ENCODE measurements at places on chromosomes 6 and 20. TPM values are rescaled to one million over a fixed set of nuclear protein-coding genes. Genes with fewer than 3 reads are reported as not detected.

DNA sequence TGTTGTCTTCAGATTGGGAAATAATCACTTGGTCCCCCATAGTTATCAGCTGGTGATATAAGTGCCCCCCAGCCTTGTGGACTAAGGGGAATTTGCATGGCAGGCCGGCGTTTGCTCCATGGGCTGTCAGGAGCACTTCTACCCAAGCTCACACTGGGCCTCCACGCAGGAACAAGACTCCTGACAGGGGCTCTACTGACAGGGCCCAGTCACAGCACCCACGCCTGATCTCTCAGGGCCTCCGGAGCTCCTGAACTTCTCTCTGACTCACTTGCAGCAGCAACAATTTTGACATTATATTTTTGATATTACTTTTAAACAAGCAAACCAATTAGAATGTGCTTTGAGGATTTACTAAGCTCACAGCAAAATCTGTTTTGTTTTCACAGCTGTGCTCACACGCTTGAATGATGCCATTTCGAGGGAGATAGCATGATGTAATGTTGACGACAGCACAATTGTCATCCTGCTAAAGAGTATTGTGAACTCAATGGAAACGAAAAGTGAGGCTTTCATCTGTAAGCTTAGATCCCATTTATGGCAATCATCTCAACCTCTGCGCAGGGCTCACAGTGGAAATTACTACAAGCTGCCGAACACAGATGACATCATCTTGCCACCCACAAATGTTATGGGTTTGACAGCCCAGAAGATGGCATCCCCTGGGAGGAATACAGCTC is 28.7 kb upstream of the TXNDC5 start:
- H3K27ac ChIP-seq, result no peak overlapping the region
- H3K36me3 ChIP-seq, result no peaks in the 10 kb centered on the region
- H3K4me1 ChIP-seq, result no peaks in the 10 kb centered on the region
- no peak overlapping the region for H3K4me3 ChIP-seq

DNA sequence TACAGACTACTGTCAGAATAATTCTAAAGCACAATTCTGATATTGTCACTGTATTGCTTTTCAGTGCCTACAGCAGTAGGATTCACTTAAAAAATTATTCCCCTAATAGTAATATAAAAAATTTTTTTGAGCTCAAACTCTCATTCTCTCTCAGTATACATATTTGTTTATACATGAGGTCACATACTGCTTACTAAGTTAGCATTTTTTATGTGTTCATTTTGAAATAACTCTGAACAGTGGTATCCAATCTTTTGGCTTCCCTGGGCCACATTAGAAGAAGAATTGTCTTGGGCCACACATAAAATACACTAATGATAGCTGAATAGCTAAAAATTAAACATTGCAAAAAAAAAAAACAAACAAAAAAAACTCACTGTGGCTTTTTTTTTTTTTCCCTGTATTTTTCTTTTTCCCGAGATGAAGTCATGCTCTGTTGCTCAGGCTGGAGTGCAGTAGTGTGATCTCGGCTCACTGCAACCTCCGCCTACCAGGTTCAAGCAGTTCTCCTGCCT is 38.6 kb downstream of the ASXL1 start:
- H3K4me1 ChIP-seq, result no peaks in the 10 kb centered on the region
- peaks cover 8% of the 10 kb centered on the region for H3K36me3 ChIP-seq
- no peaks in the 10 kb centered on the region for H3K27me3 ChIP-seq
- no peak overlapping the region for H3K4me3 ChIP-seq

DNA sequence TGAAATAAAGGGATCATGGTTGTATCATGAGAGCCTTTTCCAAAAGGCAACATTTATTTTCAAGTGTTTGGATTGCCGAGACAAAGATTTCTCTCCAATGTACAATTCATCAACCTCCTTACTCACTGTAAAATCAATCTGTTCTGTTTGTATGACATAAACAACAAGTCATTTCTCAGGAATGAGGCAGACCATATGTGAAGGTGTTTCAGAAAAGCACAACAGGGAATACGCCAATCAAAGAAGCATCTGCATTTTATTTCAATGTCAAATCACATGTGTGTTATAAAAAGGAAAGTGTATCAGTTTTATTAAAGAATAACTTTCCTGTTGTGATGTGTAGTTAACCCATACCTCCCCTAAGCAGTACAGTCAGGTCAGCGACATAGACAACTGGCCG is 653.7 kb downstream of the TFAP2A start:
- H3K36me3 ChIP-seq, result no peaks in the 10 kb centered on the region
- H3K27me3 ChIP-seq, result peaks cover 21% of the 10 kb centered on the region
- no peak overlapping the region for H3K4me3 ChIP-seq
- H3K27ac ChIP-seq, result no peak overlapping the region

DNA sequence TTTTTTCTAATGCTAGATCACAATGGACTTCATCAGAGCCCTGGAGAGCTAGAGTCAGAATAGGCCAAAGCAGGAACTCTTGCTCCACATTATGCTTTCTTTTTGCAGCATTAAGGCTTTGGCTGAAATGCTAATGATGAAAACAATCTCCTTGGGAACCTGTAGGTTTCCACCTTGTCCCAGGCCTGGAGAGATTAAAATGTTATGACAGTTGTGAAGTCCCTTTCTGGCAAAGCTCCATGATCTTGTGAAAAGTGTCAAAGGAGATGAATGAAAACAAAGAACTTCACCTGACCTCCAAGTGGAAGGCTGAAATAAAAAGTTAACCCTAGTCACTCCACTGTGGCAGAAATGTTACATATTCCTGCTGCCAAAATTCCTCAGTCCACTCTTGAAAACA is 64.0 kb upstream of the LRRC1 start:
- no peak overlapping the region for H3K27ac ChIP-seq
- H3K36me3 ChIP-seq, result no peaks in the 10 kb centered on the region
- H3K4me3 ChIP-seq, result no peak overlapping the region
- DNase-seq, result no peak
- no peaks in the 10 kb centered on the region for H3K27me3 ChIP-seq
- H3K4me1 ChIP-seq, result peaks cover 23% of the 10 kb centered on the region

GRCh38 chr20:57899554-57899953 is 189.7 kb upstream of the PMEPA1 start:
- no peak overlapping the region for H3K4me3 ChIP-seq
- peaks cover 24% of the 10 kb centered on the region for H3K4me1 ChIP-seq
- no peak for DNase-seq
- H3K27me3 ChIP-seq, result no peaks in the 10 kb centered on the region

GRCh38 chr6:155177363-155177961 is 86.4 kb upstream of the CLDN20 start:
- no peak overlapping the region for H3K27ac ChIP-seq
- H3K36me3 ChIP-seq, result no peaks in the 10 kb centered on the region
- no peaks in the 10 kb centered on the region for H3K27me3 ChIP-seq
- 0 out of 2 replicates have a peak, but pooled peaks cover 4% of the 10 kb centered on the region for H3K4me1 ChIP-seq
- peak; percentile 83 for DNase-seq
- no peak overlapping the region for H3K4me3 ChIP-seq

GRCh38 chr20:24584538-24585356 is 115.3 kb downstream of the SYNDIG1 start:
- H3K4me3 ChIP-seq, result no peak overlapping the region
- H3K27me3 ChIP-seq, result peaks cover 94% of the 10 kb centered on the region
- no peak overlapping the region for H3K27ac ChIP-seq
- peak; percentile 34 for DNase-seq
- H3K4me1 ChIP-seq, result no peaks in the 10 kb centered on the region

DNA sequence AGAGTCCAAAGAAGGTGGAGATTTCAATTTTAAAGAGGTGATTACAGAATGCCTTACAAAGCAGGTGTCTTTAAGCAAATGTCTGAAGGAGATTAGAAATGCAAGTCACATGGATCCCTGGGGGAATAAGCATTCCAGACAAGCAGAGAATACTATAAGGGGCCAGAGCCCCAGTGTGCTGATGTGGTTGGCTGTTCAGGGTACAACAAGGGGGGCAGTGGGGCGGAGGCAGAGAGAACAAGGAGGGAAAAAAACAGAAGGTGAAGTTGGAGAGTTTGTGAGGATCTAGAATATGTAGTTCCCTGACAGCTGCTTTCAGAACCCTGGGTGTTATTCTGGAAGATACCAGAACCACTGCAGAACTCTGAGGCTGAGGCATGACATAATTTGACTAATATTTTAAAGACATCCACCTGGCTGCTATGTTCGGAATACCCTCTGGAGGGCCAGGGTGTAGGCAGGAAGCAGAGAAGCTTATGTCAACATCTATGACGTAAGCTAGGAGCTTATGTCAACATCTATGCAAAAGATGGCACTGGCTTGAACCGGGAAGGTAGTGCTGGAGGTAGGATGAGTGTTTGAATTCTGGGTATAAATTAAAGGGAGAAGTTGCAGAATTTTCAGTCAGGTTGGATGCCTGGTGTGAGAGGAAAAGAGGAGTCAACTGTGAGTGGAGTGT is 276.3 kb upstream of the AGPAT4 start:
- no peaks in the 10 kb centered on the region for H3K4me1 ChIP-seq
- no peak overlapping the region for H3K27ac ChIP-seq
- peaks cover 28% of the 10 kb centered on the region for H3K27me3 ChIP-seq

- H3K4me1 ChIP-seq, result peaks cover 34% of the 10 kb centered on the region
- no peaks in the 10 kb centered on the region for H3K27me3 ChIP-seq
- H3K36me3 ChIP-seq, result no peaks in the 10 kb centered on the region
- DNase-seq, result peak; percentile 78
- peak overlapping the region; percentile 9 for H3K4me3 ChIP-seq
- H3K27ac ChIP-seq, result peak overlapping the region; percentile 12
Observed at GRCh38 chr20:24118441-24119175, 130.0 kb upstream of the GGTLC1 start.

GRCh38 chr6:130075879-130076460 is 57.6 kb downstream of the L3MBTL3 start:
- no peaks in the 10 kb centered on the region for H3K4me1 ChIP-seq
- no peak overlapping the region for H3K27ac ChIP-seq
- H3K4me3 ChIP-seq, result no peak overlapping the region
- no peaks in the 10 kb centered on the region for H3K36me3 ChIP-seq

GRCh38 chr20:60658681-60659080 is 593.4 kb upstream of the CDH4 start:
- no peak overlapping the region for H3K27ac ChIP-seq
- no peaks in the 10 kb centered on the region for H3K4me1 ChIP-seq
- H3K36me3 ChIP-seq, result no peaks in the 10 kb centered on the region

DNA sequence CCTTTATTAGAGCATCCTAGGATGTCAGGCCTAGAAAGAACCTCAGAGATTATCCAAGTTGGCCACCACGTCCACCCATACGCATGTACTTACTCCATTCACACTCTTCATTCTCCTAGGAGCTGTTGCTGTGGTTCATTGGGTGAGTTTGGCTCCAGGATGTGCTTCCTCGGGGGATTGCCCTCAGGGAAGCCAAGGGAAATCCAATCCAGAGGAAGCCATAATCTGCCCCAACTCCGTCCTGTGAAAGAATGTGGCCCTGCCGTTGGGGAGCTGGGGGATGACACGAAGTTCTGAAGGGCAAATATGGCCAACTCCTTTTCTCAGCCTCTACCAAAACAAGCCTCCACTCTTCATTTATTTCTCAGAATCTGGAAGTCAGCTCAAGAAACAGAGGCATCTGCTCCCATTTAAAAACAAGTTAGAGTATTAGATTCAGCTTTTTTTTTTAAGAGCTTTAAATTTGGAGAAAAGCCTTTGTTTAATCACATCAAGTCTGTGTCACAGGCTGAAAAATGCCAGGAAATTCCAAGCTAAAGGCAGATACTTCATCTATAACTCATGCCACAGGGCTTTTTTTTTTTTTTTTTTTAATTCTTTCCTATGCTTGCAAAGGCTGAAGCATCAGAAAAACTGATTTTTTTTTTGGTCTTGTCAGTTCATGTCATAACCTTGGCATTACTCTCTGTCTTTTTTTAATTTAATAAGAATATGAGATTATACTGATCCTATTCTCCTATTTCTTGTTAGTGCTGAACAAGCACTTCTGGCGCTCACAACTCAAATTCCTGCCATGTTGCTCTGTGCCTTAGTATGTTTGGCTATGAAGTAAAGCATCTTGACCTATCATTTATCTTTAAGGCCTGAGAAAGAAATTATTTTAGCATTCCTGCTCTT is 480.9 kb upstream of the MARCKS start:
- no peak overlapping the region for H3K27ac ChIP-seq
- no peak overlapping the region for H3K4me3 ChIP-seq
- H3K36me3 ChIP-seq, result no peaks in the 10 kb centered on the region
- peak; percentile 39 for DNase-seq
- H3K27me3 ChIP-seq, result no peaks in the 10 kb centered on the region

DNA sequence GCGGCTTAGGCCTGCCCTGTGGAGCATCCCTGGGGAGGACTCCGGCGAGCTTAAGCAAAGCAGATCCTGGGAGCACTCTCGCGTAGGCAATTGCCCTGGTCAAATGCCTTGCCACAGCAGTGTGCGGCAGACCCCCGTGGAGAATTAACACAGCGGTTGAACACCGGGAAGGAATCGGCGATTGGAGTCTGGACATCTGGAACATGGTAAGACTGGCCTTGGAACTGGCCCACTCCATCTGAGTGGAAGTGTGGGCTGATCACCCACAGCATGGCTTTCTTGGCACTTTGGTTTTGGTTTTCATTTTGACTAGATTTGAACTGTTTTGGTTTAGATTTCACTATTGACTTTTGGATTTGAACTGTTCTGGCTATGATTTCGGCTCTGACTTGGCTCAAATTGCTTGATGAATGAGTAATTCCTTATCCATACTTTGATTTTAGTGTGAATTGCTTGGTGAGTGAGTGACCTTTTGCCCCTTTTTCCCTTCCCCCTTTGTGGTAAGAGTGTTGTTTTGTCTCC is 300.7 kb downstream of the RNGTT start:
- no peak overlapping the region for H3K4me3 ChIP-seq
- H3K4me1 ChIP-seq, result no peaks in the 10 kb centered on the region
- H3K36me3 ChIP-seq, result no peaks in the 10 kb centered on the region
- DNase-seq, result no peak
- H3K27ac ChIP-seq, result no peak overlapping the region

- peak overlapping the region; percentile 35 for H3K27ac ChIP-seq
- no peaks in the 10 kb centered on the region for H3K36me3 ChIP-seq
- H3K4me3 ChIP-seq, result no peak overlapping the region
Observed at GRCh38 chr6:7041511-7042026, 66.2 kb upstream of the RREB1 start.

GRCh38 chr6:136337606-136338005 is 48.0 kb upstream of the BCLAF1 start:
- DNase-seq, result no peak
- peaks cover 4% of the 10 kb centered on the region for H3K4me1 ChIP-seq

- no peak for DNase-seq
- H3K36me3 ChIP-seq, result no peaks in the 10 kb centered on the region
- H3K27ac ChIP-seq, result no peak overlapping the region
- peaks cover 10% of the 10 kb centered on the region for H3K4me1 ChIP-seq
- no peaks in the 10 kb centered on the region for H3K27me3 ChIP-seq
Observed at GRCh38 chr6:160362556-160362955, 14.4 kb downstream of the SLC22A3 start.

DNA sequence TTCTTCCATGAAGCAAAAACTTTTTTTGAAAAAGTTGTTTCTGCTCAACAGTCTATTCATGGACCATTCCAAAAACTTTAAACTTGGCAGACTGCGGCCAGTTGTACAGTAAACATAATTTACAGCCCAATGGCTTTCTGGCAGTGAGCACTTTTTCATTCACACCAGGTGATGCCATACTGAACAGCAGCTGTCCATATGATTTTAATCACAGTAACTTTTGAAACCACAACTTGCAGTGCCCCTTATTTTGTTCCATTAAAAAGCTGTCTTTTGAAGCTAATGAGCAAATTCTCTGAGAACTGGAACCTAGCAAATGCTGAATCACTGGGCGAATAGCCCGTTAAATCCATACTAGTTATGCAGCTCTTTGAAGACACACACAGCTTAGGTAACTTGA is 576.6 kb downstream of the PTPRT start:
- H3K4me1 ChIP-seq, result no peaks in the 10 kb centered on the region
- no peak overlapping the region for H3K27ac ChIP-seq
- no peak for DNase-seq
- H3K36me3 ChIP-seq, result no peaks in the 10 kb centered on the region

The BPIFB4 gene
- not detected for total RNA-seq

The TP53TG5 gene
- total RNA-seq, result not detected

The REM1 gene
- not detected for total RNA-seq

The KIAA0408 gene
- total RNA-seq, result not detected

The ECT2L gene
- total RNA-seq, result not detected

The OARD1 gene
- 12.1 TPM for total RNA-seq
